ENCODE measurements at places on chromosomes 13 and 19.

DNA sequence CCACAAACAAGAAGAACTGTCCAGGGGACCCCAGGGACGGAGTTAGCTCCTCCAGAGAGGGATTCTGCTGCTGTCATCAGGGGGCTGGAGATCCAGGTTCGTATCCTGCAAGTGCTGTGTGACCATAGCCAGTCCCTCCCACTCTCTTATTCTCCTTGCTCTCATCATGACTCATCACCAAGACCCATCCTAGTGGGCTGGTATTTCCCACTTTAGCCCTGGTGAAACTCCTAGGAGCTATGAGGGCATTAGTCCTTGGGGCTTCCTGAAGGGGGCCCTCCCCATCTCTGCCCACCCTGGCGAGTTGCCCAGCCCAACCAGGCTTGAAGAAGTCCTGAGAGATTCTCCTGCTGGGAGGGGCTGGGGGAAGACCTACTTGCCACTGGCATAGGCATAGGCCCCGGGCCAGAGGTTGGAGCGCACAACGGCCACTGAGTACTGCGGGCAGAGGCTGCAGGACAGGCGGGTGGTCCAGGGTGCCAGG lies 7.5 kb upstream of the DMWD start:
- peak; percentile 65 for DNase-seq

DNA sequence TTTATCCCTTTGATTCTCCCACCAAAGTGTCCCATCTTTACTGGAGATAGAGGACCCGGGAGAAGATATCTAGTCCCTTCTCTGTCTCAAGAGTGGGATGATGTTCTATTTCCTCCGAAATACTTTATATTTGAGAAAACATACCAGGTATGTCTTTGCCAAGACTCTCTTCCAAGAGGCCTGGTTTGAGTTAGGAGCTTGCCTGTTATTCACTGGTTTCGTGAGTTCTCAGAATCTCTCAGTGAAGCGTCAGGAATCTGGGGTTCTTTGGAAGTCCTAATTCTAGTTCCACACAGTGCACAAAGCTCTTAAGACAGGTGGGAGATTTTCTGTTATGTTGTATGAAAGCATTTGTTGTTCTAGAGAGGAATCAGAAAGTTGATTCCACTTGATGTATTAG lies 182.0 kb downstream of the DNAJC15 start:
- DNase-seq = no peak

DNA sequence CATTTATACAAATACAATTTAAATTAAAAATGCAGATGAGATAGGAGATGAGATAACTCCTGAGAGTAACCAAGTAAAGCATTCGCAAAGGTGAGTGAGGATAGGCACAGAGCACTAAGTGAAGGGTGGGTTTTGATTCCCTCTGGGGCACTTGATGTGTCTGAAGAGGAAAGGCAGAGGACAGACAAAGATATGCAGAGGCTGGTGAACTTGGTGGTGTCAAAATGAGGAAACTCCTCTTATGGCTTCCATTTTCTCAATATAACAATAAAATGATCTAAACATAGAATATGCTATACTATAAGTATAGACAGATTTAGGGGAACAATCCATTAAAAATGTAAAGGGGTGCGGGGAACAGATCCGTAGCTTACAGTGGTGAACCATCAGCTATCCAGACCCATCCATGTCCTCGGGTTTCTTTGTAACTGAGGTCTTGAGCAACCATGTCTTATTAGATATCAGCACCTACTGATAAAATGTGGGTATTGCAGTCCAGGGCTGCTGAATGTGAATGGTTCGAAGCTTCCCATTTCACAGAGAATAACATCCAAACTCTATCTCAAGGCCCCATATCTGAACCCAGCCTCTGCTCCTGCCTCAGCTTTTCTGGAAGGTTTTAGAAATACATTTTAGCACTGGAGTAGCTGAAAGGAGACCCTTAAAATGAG lies 73.9 kb upstream of the SLC10A2 start:
- DNase-seq = no peak

DNA sequence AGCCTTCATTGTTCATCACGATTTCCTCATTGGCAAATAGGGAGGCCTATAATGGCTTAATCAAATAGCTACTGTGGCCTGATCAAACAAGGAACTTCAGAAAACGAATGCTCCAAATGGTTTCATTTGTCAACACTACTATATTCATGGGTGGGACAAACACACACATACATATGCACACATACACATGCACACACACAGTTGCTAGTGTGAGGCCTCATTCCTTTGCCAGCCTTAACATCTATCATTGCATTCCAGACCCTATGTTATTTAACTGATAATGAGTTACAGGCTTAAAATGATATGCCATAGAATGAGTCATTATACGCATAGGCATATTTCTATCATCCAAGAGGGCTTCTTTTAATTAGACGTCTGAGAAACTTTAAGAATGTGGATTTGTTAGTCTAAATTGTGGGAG lies 140.2 kb downstream of the KLF5 start:
- DNase-seq = no peak

DNA sequence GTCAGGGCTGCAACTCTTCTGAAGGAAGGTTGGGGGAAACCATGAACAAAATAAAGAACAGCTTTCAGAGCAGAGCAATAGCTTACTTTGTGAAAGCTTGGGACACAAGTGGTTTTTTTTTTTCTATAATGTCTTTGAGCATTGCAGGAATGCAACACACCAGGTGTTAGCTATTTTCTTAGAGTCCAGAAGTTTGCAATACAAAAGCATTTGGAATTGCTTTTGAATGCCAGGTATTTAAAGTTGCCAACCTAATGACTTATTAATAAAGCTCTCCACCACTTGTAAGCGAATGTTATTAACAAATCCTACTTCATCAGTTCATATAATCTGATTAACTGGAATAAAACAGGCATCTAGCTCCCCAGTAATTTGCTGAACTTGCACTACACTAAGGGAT lies 172.6 kb downstream of the NUFIP1 start:
- no peak for DNase-seq

DNA sequence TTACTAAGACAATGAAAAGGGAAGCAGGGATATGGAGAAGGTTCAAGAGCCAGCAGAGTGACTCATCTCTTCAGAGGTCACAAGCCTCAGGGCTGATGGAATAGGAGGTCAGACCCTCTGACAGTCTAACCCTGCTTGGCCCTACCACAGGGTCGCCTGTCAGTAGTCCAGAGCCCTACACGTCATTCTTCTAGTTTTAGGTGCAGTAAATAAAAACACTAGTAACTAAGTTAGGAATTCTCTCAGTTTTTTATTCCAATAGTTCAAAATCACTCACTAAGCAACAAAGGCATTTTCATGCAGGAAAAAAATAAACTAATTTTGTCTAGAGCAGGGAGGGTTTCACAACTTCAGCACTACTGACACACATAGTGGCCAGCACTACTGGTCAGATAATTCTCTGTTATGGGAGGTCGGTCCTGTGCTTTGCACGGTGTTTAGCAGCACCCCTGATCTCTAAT lies 27.2 kb downstream of the FOXO1 start:
- DNase-seq = no peak
